ENCODE measurements at places on chromosomes 6 and 20.

DNA sequence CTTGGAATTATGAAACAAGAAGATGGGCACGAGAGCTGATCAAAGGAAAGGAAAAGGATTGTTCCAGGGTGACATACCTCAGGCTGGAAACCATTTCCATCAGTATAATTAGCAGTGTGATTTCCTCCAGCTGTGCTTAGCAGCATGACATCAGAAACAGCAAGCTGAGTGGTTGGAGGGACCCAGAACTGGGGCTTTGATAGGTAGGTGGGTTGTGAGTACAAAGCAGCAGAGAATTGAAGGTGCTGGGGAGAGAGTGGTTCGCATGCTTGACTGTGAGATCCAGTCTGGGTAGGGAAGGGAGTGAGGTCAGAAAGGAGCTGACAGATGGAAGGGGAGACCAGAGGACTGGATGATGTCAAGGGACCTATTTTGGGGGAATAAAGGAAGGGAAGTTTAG lies 90.4 kb downstream of the CD164 start:
- DNase-seq, result no peak

DNA sequence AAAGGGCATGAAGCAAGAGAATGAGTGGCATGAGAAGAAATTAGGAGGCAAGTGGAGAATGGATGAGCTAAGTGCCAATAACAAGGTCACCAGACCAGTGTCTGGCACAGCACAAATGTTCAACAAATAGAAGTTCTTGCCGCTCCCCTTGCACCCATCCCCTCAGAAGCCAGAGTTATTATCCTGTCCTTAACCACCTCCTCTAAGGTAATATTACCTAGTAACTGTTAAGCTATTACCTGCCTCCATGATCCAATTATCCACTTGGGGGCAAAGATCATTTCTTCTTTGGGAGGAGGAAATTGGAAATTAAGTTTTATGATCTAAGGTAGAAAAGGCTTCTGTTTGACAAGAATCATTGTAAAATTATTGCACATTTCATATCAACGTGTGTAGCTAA lies 133.8 kb downstream of the FOXA2 start:
- DNase-seq, result no peak

DNA sequence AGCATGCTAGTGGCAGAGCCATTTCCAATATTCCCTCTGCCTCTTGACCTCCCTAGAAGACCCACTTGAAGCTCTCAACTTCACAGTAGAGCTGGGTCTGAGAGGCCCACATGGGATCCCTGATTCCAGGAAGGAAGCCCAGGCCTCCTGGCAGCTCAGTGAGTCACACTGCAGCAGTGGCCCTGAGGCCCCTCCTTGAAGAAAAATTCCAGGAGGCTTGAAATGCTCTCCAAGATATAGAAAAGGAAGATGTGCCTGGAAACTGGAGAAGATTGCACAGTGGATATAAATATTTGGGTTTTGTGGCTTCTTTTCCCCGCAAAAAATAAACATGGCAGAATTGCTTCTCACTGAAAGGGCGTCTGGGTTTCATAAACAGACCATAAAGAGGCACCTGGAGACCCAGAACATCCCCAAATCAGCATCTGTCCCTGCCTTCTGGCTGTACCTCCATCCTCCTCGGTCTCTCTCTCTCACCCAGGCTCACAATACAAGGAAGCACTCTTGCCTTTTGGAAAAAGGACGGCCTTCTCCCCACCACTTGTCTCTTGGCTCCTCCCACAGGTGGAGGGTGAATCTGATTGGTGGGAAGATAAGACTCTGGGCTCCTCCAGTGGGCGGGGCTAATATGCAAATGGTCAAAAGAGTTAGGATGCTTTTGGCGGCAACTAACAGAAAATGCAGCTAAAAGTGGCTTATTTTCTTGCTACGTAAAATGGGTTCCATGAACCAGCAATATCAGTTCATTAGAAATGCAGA lies 200.0 kb upstream of the SULF2 start:
- DNase-seq, result no peak

- DNase-seq, result no peak
Measured at GRCh38 chr6:83853178-83854000, at the start of gene RIPPLY2. Gene RIPPLY2 (plus strand): TSS chr6:83853360. CDS start chr6:83853417, 57 bp downstream.

- no peak for DNase-seq
Measured at GRCh38 chr6:13435477-13436246, 51.7 kb downstream of the GFOD1 start.

DNA sequence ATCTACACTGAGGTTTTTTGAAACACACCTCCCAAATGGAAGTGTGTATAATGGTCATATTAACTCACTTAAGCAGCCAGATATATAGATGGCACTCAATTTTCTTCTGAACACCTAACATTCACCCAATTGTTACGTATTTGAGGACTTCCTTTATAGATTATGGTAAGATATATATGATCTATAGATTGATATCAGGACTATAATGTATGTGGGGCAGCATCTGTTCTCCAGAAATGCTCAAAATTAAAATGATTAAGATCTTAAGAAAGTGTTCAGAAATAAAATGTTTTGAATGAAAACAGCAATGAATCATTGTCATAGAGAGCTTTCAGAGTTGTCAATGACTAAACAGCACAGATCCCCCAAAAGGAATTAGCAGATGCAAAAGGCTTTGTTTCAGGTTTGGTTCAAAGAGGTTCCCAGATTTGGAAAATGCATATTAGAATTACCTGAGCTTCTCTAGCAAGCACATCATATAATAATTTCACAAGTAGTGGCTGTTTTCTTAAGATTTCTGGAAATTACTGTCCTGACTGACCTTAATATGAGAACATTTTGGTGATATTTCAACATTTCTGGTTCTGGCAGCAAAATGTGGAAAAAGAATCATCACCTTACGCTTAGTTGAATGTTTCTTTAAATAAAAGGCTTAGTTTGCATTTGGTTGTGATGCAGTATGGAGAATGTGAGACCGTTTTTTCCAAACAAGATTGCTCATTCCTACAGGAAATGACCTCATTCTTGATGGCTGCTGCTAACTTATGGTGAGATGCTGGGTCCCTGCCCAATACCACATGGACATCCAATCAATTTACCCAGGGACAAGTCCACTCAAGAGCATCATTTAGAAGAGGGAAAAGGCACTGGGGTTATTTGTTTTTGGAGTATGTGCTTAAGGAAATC lies 31.5 kb downstream of the TRAF3IP2 start:
- peak; percentile 46 for DNase-seq

DNA sequence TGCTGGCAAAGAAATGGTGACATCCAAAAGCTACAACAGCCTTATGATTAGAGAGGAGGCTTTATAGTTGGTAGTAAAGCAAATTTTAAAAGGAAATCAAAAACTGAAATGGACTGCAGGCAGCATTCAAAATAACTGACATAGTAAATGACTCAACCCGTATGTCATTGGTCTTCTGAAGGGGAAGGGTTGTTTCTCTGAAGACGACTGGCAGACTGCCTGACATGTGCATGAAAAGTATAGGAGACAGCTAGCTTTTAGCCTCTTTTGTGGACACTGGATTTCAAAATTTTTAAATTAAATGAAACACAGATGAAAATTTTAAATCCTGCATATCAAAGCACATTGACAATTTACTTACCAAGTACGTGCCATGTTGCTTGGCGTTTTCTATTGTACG lies 90.7 kb downstream of the TRMT6 start:
- no peak for DNase-seq

GRCh38 chr6:89080281-89081128 lies at the start of gene PNRC1:
Gene PNRC1 (plus strand): TSS chr6:89080751. CDS start chr6:89080895, 144 bp downstream.
- DNase-seq, result peak; percentile 100

- no peak for DNase-seq
Measured at GRCh38 chr6:132964101-132964867, 149.9 kb downstream of the RPS12 start.

GRCh38 chr20:60403105-60403741 lies 445.0 kb downstream of the CDH26 start:
- DNase-seq, result no peak

DNA sequence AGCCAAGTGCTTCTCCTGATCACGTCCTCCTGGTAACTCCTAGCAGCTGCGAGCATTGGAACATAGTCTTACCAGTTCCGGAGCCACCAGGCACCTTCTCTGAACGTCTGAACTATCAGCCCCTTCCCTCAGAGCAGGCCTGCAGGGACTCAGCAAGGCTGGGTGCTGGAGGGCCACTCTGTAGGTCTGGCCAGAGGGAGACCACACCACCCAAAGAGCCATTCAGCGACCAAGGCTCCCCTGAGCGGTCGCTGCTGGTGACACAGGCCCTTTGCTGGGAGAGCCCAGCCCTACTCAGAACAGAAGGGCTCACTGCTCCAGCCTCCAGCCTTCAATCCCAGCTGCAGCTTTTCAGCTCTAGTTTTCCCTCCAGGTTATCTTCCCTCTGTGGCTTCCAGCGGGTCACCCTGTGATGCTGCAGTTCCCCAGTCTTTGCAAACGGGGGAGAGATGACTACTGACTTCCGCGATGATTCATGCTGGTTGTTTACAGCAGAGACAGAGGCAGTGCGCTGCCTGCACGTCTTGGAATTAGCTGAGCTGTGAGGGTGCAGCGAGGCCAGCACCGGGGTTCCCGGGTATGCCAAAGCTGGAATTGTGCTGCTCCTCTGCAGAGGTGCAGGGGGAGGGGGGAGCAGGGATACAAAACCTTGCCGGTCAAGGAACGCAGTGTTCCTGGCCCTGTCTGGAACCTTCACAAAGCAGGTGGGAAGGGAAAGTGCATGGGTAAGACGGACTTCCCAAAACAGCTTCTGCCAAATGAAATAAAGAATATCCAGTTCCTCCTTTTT lies 161.4 kb downstream of the LY86 start:
- DNase-seq, result peak; percentile 90

DNA sequence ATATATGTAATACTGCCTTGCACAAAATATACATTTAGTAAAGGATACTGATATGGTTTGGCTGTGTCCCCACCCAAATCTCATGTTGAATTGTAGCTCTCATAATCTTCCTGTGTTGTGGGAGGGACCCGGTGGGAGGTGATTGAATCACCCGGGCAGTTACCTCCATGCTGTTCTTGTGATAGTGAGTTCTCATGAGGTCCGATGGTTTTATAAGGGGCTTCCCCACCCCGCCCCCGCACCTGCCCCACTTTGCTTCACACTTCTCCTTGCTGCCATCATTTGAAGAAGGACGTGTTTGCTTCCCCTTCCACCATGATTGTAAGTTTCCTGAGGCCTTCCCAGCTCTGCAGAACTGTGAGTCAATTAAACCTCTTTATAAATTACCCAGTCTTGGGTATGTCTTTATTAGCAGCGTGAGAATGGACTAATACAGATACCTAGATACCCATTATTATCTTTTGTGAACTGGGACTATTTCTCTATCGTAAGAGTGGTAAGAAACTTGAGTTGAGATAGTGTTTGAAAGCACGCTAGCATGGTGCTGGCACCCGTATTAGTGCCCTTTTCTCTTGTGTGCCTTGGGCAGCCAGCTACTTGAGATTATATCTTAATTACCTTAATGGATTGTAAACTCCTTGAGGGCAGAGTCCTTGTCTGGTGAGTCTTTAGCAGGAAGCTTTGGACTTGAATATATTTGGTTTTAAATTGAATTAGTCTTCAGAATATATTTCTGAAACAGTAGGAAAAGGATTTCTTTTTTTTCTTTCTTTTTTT lies 25.6 kb downstream of the TOP1 start:
- no peak for DNase-seq

DNA sequence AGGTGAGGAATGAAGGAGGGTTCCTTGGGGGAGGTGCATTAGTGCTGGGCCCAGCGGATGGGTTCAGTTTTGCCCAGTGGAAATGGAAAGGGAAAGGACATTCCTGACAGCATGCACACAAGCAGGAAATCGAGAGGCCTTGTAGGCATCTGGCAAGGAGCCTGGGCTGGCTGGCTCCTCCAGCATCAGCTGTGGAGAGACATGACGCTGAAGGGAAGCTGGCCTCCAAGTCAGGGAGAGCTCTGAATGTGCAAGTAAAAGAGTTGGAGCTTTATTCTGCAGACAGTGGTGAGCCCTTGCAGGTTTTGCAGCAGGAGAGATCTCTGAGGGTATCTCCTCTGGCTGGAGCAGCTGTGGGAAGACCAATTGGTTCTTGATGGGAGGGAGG lies 154.3 kb downstream of the MRPL14 start:
- no peak for DNase-seq

DNA sequence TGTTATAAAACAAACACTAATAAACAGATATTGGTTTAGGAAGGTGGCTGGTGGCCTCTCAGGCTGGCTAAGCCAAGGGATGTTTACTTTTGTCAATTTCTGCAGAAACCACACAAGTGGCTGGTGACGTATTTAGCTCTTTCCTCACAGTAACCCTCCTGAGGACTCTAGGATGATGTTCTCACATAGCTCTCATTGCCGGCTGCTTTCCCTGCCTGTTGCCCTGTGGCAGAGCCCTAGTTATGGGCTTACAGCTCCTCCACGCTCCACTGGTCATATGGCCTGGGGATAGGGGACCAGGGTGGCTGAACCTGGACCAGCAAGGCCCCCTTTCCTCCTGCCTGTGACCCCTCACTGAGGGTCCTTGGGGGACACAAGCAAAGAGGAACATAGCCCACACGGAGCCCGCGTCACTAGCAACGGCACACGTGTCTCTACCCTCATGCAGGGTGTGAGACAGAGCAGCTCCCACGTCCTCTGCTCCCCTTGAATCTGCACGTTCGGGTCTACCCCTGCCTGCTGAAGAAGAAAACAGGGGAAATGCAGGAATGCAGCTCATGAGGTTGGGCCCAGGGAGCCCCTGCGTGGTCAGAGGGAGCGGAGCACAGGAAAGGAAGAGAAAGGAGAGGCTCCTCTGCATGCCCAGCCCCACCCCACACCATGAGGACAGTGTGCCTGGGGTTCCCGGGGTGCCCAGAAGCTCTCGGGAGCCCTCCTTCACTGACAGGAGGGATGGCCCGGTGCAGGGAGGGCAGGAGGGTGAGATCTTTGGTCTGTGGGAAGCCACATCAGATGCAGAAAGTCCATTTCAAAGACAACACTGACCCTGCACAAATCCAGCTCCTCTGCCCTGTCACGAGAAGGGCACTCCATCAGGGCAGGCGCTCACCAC lies 13.9 kb downstream of the RAMACL start:
- DNase-seq, result no peak

- no peak for DNase-seq
Measured at GRCh38 chr6:128981716-128982115, 98.8 kb downstream of the LAMA2 start.

DNA sequence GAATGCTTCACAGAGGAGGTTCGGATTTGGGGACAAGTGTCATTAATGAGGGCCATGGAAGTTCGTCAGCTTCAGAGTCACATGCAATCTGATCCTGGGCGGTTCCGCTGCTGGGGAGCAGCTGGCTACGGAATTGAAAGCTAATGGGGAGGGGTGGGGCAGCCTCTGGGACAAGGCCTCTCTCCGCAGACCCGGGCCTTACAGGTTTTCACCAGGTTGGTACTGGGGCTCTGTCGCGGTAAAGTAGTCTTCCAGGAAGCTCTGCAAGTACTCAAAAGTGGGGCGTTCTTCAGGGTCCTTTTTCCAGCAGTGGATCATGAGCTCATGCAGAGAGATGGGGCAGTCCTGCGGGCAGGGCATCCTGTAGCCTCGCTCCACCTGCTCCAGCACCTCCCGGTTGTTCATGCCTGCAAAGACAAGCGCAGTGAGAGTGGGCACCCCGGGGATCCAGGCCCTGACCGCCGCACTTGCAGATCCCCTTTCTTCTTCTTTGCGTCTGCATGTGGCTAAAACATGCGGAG lies 55.9 kb upstream of the TRAF3IP2 start:
- DNase-seq, result no peak

- DNase-seq, result no peak
Measured at GRCh38 chr6:74780831-74781230, 425.0 kb downstream of the COL12A1 start.

- DNase-seq, result no peak
Measured at GRCh38 chr20:672963-673602, 2.5 kb downstream of the SCRT2 start.

GRCh38 chr20:13756551-13756950 lies 28.2 kb downstream of the ESF1 start:
- DNase-seq, result no peak

Data from CD14-positive monocyte (primary cell).